Kidney epithelial cell (primary cell): ENCODE measurements at places on chromosomes 2 and 18.

GRCh38 chr18:8707556-8708300, 2.4 kb downstream of the MTCL1 start:
- DNase-seq: no peak

- DNase-seq: no peak
These were observed 225.1 kb downstream of the TMEM182 start for GRCh38 chr2:102986826-102987490.

DNA sequence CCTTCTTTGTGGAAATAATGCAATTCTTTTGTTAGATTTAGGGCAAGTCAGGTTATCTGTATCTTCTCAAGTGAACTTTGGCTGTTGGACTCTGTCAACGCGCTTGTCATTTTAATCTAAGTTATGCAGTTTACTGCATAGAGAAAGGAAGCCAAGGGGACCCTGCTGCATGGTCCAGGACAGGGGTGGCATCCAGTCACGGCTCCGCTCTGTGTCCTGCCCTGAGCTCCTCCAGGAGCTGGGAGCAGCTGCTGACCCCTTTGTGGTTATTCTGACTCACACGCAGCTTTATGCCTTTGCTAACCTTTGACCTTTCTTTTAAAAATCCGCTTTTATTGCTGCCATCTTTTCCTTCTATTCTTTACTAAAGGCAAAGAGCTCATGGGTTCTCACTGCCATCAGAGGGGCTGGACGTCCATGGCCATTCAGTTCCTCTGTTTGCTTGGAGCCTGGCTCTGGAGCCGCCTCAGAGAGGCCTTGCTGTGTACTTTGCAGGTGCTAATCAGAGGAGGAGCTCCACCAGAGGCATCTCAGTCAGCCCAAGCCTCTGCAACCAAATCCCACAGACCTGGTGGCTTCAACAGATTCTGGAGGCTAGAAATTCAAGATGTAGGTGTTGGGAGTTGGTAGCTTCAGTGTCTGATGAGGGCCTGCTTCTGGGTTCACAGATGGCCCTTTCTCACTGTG, 39.3 kb downstream of the SNTG2 start:
- DNase-seq: no peak

DNA sequence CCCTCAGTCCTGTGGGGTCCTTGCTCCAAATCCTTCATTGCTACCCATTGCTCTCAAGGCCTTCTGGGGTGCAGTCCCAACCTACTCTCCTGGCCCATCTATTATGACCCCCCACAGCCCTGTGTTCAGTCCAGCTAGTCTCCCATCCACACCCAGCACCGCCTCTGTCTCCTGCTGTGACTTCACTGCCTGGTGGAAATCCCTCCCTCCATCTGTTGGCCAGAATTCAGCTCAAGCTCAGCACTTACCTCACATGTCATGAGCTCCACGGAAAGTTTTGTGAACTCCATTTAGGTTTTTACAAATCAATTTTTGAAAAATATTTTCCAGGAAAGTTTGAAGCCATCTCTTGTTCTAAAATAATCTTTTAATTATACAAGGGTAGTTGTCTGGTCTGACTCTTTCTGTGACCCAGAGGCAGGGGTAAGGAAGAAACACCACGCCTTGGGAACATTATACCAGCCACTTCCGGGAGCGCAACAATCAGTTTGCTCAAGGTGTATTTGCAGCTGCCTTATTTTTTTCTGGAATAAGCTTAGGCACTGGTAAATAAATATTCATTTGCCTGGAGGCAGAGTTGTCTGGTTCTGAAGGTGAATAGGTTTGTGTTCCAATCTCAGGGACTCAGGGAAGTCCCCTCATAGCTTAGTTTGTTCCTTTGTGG, 110.8 kb downstream of the VIT start:
- no peak for DNase-seq

DNA sequence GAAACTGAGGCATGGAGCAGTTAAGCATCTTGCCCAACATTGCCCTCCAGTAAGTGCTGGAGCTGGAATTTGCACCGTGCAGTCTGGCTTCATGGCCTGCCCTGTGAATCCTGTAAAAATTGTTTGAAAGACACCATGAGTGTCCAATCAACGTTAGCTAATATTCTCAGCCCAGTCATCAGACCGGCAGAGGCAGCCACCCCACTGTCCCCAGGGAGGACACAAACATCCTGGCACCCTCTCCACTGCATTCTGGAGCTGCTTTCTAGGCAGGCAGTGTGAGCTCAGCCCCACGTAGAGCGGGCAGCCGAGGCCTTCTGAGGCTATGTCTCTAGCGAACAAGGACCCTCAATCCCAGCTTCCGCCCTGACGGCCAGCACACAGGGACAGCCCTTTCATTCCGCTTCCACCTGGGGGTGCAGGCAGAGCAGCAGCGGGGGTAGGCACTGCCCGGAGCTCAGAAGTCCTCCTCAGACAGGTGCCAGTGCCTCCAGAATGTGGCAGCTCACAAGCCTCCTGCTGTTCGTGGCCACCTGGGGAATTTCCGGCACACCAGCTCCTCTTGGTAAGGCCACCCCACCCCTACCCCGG, 1.3 kb downstream of the PROC start:
- DNase-seq: no peak

GRCh38 chr2:176132205-176133171, 3.0 kb downstream of the HOXD8 start:
- DNase-seq: no peak
